ENCODE measurements at places on chromosomes 3 and 15.

DNA sequence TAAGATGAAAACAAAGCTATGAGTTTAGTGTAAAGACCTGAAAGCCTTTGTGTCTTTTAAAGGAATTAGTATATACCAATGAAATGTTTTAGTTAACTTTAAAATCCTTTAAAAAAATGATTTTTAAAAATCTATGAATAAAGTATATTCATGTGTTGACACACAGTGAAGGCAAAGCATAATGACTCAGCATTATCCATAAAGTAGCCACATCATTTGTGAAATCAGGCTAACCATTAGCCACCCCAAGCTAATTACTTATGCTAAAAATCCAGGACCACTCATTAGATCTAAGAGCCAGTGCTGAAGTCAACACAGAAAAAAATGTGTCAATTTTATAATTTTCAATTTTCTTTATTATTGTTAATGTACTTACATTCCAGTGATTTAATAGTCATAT lies 310.2 kb downstream of the TBC1D5 start:
- DNase-seq: no peak

GRCh38 chr3:143090486-143090885 lies 29.1 kb upstream of the CHST2 start:
- no peak for DNase-seq

- no peak for DNase-seq
These were observed 569.3 kb downstream of the MECOM start for GRCh38 chr3:169094204-169094603.

GRCh38 chr3:179542375-179542774 lies 20.4 kb upstream of the ACTL6A start:
- DNase-seq: no peak

DNA sequence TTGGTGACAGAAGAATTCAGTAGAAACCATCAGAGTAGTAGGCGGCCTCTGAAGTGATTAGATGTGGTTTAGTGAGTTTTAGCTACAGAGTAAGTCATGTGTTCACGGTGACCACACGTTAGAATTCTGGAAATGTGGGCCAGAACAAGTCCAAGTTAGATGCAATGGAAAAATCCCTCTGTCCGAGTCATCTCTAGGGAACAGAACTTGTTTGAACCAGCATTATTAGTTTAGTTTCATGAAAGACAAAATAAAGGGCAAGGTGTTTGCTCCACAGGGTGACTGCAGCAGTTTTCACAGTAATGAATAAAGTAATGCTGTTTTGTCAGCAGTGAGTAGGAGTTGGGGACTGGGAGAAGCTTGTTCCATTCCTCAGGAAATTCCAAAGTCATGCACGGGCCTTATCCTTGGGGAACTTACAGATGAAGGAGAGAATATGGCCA lies 100.2 kb downstream of the CGNL1 start:
- DNase-seq: no peak

DNA sequence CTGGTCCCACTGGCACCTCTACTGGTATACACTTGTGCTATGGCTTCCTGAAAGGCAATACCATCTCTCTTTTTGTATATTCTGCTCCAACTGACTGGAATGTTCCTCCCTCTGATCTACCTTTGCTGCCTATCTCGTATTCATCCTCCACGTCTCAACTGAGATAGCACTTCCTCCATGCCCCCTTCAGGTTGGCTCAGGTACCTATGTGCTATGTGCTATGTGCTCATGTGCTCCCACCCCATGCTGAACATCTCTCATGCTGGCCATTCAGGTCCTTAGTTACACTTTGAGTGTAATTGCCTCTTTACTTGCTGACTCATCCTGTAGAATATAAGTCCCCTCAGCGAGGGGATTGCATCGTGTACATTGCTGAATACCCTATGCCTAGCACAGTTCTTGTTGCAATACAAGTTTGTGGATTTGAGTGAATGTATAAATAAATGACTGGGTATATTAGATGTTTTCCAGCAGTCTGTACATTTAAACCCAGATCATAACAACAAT lies 156.9 kb downstream of the SOX2 start:
- DNase-seq: no peak

DNA sequence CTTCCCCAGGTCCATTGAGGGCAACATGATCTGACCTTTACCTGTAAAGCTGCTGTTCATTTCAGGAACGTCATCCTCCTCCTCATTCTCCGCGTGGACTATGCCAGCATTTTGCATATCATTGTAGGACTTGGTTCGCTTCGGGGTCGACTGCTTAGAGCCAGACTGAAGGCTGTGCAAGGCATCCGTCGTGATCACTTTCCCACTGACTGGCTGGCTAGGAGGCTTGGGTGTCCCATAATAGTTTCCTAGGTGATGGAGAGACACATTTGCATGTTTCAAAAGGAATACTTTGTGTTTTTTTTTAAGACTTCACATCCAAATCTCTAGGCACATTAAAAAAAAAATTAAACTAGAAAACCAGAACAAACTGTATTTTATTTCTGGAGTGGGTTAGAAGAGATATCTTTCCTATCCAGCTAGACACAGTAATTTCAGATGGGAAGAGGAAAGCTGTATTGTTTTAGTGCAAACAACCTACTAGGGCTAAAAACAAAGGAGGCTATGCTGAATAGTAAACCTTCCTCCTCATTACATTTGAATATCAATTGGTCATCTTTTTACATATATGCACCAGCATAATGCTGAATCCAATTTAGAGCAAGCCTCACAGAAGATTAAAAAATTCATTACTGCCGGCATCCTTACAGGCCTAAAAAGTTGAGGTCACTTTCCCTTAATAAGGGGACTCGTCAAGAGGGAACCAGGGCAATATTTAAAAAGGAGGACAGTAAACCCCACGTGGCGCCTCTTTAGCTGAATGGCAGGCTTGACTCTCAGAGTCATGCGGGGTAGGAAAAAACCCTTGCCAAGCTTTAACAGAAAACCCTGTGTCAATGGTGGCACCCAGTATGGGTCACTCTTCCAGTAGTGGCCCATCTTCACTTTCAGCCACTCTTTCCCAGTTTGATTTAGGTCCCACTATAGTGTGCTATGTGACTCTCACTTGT lies 559.9 kb downstream of the MAGI1 start:
- DNase-seq: no peak

DNA sequence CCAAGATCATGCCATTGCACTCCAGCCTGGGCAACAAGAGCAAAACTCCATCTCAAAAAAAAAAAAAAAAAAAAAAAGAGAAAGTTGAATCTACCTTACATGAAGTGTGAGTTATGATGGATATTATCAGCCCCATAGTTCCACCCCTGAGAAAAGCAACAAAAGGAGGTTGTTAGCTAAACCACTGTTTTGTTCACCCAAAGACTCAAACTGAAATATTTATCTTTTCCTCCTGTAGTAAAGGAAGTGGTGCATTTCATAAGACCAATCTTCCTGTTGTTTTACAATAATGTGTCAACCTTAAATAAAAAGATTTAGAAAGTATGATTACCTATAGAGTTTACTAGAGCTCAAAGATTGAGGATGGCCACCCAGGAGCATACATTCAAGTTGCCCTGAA lies 18.7 kb upstream of the TRMT10C start:
- DNase-seq: no peak

DNA sequence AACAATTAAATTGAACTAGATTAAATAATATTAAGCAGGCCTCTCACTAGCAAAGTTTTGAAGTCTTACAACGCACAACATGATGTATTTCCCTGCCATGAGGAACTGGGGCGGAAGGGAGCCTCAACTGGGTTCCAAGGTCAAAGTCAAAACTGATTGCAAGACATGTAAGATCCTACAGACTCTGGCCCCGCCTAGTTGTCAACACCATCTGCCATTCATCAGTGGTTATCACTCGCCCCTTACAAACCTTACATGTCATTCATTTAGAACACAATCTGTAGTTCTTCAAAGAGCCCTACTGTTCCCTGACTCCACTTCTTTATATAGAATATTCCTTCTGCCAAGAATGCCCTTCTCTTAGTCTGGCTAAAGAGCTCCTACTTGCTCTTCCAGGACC lies 10.0 kb downstream of the ATP13A3 start:
- DNase-seq: no peak

- no peak for DNase-seq
These were observed 97.9 kb downstream of the RORA start for GRCh38 chr15:61130950-61131942.

- no peak for DNase-seq
These were observed 10.5 kb upstream of the CCDC54 start for GRCh38 chr3:107366766-107367165.

DNA sequence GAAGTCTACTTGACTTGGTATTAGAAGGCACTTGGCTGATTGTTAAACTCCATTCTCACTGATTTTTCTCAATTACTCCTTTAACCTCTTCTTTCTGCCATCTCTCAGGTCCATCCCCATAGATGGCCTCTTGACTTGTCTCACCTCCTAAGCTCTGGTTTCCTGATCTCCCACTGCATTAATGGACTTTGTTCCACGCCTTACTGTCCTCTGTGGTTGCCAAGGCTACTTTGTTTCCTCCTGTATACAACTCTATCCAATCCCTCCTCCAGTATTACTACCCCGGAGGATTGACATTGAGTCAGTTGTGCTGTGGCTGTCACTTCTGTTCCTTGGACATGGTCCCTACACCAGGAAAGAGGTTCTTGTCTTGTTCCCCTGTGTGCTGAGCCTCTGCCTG lies 10.6 kb upstream of the GLCE start:
- no peak for DNase-seq

DNA sequence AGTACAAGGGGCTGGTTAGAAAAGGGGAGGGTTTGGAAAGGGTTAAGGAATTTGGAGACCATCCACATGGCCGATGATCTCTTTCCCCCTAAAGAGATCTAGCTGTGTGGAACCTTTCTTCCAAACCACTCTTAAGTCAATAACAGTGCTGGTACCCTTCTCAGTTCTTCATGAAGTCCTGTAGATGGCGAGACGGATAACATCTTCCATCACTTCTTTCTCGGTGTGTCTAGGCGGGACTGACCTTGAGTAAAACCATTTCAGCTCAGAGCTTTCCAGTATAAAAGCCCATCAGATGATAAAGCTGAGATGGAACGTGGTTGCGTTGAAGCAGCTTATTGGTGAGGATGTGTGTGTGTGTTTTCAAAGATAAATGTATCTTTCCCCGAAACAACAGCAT lies 151.5 kb upstream of the BHLHE40 start:
- DNase-seq: no peak

DNA sequence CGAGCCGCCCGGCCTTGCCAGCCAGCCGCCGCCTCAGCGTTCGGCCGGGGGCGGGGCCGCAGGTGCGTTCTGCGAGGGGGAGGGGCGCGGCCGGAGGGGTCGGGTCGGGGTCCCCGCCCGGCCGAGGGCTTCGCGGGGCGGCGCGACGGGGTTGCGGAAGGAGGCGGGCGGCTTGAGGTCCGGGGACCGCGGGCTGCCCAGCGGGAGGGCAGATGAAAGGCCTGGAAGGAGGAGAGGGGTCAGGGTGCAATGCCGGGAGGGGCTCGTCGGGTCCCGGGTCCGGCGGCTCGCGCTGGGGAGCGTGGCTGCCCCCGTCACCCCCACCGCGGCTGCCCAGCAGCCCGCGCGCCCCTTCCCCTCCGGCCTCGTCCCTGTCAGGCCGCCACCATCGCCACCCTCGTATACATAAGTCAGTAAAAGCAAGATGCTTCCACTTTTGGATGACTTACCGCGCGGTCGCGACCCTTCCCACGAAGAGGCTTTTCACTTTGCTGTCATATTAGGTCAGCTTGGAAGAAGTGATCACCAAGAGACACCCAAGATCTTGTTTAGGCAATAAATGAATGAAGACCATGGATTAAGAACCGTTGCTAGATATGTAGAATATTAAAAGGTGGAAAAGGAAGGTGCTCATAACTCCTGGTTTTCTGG lies 620 bp upstream of the ANP32A start:
- DNase-seq: no peak

- peak; percentile 84 for DNase-seq
These were observed at the start of gene GPR176 for GRCh38 chr15:39919748-39920509. Gene GPR176, minus strand, starts transcription at chr15:39920266. Its CDS starts 240 bp downstream, at chr15:39920026.

- DNase-seq: no peak
These were observed 73.4 kb downstream of the CCK start for GRCh38 chr3:42192334-42193200.

GRCh38 chr3:125313060-125313635 lies 62.0 kb downstream of the ZNF148 start:
- DNase-seq: no peak

- no peak for DNase-seq
These were observed 17.1 kb downstream of the RTP4 start for GRCh38 chr3:187385296-187385695.

GRCh38 chr3:45337839-45338470 lies 50.4 kb upstream of the LARS2 start:
- no peak for DNase-seq

DNA sequence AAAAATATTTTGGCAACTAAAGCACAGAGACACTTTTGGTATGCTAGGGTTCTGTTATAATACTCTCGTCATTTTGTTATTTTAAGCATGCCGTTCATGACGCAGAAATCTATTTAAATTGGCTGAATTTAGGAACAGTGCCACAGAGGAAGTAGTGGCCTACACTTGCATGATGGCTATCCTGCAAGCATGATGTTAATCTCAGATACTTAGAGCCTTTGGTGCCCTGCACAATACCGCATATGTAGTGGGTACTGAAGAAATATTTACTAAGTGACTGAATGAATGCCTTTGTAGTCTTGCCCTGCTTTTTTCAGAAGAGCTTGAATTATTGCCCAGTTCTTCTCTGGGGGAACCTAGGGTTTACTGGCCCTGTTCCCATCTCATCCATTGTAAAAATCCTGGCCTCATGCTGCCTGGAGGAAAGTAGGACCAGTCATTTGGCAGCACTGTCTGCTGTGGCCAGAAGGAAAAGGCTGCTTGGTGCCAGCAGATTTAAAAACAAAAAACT lies 79.0 kb downstream of the SERPINI1 start:
- DNase-seq: no peak

DNA sequence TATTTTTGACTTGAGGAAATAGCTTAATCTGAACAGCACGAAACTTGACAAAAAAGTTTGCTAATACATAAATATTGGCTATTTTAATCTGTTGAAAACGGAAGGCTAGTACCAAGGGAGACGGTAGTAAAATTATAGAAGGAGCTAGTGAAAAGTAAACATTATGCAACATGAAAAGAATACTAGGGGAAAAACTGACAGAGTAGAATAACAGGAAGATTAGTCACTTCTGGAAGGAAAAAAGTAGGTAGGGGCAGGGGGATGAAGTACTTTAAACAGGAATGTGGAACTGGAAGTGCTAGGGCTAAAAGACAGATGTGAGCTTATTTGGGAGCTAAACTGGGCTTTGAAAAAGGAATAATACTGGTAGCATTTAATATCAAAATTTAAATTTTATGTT lies 60.1 kb downstream of the MBNL1 start:
- DNase-seq: no peak

GRCh38 chr15:90002428-90002844 lies 1.3 kb downstream of the ZNF710 start:
- DNase-seq: peak; percentile 81

DNA sequence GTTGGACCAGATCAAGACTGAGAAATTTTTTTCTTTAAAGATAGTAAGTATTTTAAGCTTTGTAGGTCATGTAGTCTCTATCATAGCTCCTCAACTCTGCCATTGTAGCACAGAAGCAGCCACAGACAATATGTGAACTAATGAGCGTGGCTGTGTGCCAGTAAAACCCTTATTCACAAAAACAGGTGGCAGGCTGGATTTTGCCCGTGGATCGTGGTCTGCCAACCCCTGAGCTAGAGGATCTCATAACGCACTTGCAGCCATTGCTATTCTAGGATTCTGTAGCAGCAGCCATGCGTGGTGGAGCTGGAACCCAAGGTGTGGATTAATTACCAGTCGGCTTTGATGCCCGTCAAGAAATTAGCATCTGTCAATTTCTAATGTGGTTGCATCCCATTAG lies 68.7 kb upstream of the PLXNA1 start:
- peak; percentile 9 for DNase-seq

GRCh38 chr3:19213603-19214220 lies 65.4 kb downstream of the KCNH8 start:
- DNase-seq: no peak

- DNase-seq: peak; percentile 82
These were observed 19.7 kb downstream of the SSR3 start for GRCh38 chr3:156535162-156535627.
